ENCODE measurements at places on chromosomes 11 and 22.

DNA sequence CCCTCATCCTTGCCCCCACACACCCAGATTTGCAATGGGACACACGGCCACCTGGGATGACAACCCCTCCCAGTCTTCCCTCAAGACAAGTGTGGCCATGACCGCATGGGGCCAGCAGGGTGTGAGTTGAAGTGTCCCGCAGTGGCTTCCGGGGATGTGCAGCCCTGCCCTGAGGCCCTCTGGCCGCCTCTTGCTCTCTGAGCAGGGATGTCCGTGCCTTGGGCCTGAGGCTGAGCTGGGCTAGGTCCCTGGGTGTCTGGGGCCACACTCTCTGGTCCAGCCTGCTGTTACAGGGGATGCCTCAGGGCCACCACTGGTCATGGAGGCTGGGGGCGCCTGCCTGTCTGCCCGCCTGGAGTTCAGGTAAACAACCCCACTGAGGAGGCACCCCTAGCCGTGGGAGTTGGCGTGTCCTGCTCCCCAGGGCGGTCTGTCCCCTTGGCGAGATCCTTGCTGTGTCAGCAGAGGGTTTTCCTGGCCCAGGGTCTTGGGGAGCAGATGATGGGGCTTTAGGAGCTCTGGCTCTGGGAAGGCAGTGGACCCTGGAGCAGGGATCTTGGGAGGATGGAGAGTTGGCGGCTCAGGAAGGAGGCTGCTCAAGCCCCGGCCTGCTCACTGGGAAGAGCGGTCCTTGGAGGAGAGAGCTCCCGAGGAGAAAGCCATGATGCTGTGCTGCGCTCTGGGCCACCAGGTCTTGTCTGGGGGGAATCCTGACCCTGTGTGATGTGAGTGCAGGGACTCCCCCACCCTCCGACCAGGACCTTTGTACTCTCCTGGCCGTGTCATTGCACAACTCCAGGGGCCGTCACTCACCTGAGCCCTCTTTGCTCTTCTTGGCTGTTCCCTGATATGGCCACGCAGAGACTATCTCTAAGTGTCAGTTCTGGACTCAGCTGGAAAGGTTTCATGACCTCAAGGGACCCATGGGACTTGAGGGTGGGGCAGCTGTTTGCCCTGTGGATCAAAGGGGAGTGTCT is 67.9 kb downstream of the KCNQ1 start:
- DNase-seq: peak; percentile 61

DNA sequence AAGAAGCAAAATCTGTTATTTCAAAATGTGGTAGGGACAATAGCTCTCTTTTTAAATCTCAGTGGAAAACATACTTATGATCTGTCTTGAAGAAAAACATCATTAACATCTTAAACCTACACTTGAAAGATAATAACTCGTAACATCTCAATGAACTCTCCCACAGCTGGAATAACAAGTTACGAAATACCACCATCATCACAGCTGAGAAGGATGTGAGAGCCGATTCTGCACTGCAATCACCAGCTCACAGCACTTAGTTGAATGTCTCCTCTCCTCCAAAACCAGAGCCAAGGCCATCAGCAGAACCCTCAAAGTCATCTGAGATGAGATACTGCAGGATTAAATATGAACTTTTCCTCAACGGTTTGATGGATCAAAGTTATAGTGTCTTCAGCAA is 124.3 kb downstream of the ARHGAP20 start:
- DNase-seq: no peak

DNA sequence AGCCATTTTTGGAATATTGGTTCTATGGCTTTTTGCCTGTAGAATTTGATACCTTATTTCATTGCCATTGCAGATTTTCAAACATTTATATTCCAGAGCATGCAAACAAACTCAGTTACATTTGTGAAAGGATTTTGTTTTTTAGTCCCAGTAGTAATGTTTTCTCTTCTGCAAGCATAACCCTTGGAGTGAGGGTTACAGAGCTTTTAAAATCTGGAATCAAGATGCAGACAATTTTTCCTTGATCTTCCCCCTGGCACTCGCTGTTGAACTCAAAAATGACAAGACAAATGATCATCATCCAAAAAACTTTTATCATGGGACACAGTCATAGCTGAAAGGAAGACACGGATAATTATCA is 20.8 kb downstream of the BBOX1 start:
- no peak for DNase-seq

DNA sequence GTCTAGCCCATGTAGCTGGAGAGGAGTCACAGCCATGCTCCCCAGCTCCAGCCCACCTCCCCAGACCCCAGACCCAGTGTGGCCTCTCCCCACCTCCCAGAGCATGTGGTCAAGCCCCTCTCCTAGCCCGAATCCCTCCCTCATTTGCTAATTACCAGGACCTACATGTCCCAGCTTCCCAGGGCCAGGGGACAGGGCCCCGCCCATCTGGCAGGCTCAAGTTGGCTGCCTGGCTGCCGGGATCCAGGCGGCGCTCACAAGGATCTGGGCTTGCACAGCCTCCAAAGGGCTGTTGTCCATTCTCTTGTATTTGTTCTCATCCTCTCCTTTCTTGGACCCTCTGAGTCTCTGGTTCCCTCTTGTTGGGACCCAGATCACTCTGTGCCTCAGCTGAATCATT is 4.6 kb upstream of the MIF start:
- no peak for DNase-seq

GRCh38 chr11:128964463-128964930 is 21.8 kb upstream of the TP53AIP1 start:
- DNase-seq: no peak

DNA sequence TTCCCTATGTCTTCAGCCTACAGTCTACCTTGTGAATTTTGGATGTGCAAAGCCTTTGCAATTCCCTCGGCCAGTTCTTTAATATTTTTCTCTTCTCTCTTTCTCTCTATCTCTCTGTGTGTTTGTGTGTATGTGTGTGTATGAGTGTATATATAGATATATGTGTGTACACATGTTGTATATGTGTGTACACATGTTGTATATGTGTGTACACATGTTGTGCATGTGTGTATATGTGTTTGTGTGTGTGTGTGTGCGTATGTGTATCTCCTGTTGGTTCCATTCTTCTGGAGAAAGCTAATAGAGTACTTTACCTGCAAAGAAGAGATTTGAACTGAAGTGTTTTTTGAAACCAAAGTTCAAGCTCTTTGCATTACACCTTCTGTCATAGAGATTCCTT is 155.0 kb downstream of the LUZP2 start:
- no peak for DNase-seq

GRCh38 chr11:34161812-34162492 is 56.5 kb downstream of the NAT10 start:
- DNase-seq: no peak

- no peak for DNase-seq
These were observed 257.7 kb downstream of the SOX6 start for GRCh38 chr11:16098526-16099205.

DNA sequence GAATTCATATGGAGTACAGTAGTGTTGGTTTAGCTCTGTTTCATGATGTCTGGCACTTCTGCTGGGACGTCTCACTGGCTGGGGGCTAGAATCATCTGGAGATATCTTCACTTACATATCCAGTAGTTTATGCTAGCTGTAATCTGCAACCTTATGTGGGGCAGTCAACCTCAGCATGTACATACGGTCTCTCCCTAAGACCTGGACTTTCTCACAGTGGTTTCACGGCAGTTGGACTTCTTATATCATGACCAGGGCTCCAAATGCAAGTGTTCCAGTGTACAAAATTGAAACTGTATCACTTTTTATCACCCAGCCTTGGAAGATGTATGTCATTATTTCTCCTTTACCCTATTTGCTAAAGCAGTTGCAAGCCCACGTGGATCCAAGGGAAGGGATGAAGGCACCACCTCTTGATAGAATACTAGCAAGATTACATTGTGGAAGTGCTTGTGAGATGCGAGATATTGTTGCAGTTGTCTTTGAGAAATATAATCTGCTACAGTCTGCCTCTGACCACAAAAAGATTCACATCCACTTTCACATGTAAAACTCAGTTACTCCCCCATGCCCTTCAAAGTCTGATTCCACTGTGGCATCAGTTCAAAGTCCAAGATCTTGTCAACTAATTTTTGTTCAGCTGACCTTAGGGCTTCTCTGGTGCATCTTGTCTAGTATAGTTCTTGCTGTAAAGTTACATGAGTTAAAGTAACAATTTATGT is 316.6 kb upstream of the NCAM1 start:
- no peak for DNase-seq

DNA sequence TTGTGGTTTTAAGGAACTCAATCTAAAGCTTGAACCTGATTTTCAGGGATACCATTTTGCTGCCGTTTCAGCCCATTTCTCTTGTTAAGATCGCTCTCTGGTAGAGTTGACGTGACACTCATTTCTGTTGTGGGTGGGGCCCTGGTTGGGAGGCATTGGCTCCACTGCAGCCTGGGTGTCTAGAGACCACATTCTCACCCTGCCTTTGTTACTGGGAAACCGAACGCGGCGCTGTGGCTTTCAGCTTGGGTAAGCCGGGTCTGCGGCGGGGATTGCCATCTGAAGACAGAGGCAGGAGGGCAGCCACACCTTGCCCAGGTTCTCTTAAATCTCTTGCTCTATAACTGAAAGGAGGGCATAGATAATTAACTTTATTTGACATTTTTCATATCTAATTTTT is 3.2 kb downstream of the EHF start:
- DNase-seq: no peak

- no peak for DNase-seq
These were observed 29.4 kb downstream of the LRP5 start for GRCh38 chr11:68341557-68342458.

- peak; percentile 81 for DNase-seq
These were observed at the start of gene KCNA4 for GRCh38 chr11:30016588-30017363. Gene KCNA4 (minus strand): TSS chr11:30017030. CDS start chr11:30012678, 4,352 bp downstream.

- no peak for DNase-seq
These were observed 147.6 kb downstream of the ME3 start for GRCh38 chr11:86524620-86525352.

DNA sequence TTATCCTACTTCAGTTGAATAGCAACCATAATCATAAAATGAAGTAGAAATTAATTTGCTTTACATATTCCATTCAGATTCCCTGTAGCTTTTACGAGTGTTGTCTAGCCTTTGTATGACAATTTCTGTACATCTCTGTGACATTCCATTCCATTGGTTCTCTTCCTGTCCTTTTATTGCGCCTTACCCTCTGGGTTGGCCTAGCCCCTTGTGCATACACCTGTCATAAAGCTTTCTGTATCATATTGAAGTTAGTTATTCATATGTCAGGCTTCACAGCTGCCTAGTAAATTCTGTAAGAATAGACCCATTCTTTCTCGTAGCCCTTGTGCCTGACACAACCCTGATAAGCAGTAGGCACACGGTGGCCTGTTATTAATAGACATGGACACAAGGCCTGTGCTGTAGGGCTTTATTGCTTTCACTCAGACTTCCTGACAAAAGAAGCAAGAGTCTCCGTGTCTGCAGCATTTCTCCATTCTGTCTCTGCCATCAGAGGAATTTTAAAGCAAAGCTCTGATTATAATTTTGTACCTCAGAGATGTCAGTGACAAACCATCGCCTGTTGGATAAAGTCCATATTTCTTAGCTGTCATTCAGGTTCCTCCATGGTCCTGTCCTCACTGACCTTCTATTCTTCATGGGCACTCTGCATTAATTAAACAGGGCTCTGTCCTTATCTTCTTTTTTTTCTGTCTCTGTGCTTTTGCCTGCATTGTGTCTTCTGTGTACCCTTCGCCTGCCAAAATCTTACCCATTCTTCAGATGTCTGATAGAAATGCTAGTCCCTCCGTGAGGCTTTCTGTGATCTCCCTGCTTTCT is 49.4 kb downstream of the BID start:
- no peak for DNase-seq

DNA sequence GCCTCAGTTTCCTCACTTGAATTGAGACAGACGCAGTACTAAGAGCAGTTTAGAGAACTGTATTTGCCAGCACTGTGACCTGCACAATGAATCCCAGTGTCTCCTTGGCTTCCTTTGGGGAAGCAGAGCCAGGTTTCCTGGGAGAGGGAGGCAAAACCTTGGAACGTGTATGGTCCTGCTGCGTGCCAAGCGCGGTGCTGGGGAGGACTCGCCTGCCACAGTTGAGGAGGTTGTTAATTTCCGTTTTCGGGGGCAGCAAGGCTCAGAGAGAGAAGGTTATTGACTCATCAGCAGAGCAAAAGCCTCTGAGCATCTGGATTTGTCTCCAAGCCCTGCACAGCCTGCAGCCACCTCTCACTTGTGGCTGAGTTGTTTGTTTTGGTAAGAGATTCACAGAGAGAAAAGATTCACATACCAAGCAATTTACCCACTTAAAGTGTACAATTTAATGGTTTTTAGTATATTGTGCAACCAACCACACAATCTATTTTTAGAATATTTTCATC is 10.8 kb downstream of the SYT12 start:
- DNase-seq: no peak

GRCh38 chr11:914747-915501 is 4.3 kb upstream of the CHID1 start:
- no peak for DNase-seq

- DNase-seq: no peak
These were observed 85.3 kb downstream of the CACNA1I start for GRCh38 chr22:39655831-39656230.

DNA sequence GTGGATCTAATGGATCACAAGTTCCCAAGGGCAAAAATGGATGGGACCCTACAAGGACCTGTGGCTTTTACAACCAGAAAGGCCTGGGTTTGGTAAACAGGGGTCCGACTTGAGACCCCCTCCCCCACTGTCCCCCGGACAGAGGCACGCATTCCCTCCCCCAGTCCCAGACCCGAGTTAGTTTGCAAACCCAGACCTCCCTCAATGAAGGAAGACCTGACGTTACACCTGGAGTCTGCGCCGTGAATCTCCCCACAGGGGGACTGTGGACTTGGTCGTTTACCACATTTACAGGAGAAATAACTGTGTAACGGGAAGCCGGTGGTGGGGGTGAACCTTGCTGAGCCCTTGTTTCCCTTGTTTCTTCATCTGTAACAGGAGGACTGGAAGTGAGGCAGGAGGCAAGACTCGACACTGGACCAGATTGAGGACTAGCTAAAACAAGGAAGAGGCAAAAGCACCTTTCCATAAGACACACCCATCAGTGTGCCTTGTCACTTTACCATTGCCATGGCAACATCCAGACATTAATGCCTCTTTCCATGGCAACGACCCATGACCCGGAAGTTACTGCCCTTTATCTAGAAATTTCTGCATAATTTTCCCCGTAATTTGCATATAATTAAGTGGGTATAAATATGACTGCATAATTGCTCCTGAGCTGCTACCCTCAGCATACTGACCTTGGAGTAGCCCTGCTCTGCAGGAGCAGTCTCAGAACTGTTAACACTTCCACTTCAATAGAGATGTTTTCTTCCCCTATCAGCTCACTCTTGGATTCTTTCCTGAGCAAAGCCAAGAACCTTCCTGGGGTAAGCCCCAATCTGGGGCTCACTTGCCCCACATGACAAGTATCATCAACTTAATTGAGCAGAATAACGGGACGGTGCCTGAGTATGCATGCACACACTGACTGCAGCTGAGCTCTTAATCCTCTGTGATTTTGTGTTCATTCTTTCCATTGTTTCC is 25.4 kb downstream of the PDGFB start:
- no peak for DNase-seq

All from left forelimb (tissue), 1 donor.